ENCODE measurements at places on chromosomes 6 and 20.

DNA sequence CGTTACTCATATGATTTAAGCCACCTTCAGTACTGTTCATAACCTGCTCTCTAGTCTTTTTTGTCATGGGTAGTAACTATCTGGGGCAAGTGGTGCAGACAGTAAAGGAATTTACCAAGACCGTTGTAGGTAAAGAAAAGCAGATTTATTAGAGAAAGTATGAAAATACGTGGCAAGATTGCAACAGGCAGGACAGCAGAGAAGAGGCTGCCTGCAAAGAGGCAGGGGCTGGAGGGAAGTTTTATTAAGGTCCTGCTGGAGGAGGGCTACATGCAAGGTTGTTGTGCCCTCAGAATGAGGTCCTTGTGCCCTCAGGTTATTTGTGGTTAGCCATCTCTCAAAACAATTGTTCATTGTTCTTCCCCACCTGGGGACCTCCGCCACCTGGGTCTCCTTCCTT, 444.3 kb downstream of the BCKDHB start:
- no peak for DNase-seq

- DNase-seq: no peak
These were observed 47.3 kb downstream of the LY86 start for GRCh38 chr6:6635869-6636268.

GRCh38 chr6:158548418-158549161, 11.3 kb upstream of the TMEM181 start:
- DNase-seq: no peak

DNA sequence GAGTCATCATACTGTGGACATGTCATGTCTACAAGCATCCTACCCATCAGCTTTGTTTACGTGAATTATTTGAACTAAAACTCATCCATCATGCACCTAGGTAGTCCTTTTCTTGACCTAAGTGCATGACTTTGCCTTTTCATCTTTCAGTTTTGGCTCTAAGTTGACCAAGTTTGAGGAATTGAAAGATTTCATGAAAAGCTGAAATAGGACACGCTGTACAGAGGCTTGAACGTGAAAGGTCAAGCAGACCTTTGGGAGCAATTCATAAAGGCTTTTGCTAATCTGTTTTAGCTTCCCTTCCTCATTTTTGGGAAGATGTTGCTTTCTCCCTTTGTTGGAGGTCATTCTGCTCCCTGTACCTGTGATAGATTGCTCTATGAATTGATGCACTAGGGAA, 55.1 kb upstream of the MLIP start:
- no peak for DNase-seq
